ENCODE measurements at places on chromosomes 5 and 9.
A peak's percentile ranks its signal among the peaks of the same experiment; 100 is the strongest.

DNA sequence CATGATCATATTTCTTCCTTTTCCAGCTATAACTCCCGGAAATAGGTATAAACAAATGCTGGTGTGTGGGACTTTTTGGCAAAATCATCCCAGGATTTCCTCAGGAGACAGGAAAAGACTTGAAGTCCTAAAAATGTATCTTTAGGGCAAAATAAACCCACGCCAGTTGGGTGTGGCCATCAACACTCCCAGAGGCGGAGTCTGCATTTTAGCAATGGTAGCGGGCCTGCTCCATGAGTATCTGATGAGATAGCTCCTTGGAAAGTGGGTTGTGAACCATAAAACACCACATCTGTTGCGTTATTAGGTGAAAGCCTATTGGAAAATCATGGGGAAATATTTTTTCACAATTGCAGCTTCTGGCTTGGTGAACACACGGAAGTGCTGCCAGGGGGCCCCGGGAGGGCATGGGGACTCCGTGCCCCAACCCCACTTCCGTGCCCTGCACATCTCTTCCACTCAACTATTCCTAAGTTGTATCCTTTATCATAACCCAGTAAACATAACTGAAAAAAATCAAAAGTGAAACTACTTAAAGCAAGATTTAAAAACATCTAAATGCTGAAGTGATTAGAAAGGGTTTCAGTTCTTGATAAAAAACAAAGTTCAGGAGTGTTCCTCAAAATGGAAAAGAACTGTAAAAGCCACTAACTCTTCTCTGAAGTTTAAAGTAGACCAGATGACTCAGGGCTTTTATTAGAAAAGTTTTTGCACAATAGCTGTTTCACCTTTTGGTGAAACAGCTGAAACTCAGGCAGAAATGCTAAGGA is 111.2 kb downstream of the LRRC70 start:
- DNase-seq: no peak

GRCh38 chr9:106961623-106962022 is 98.7 kb downstream of the ZNF462 start:
- no peak for DNase-seq

- no peak for DNase-seq
These were observed 241.1 kb upstream of the ATP10B start for GRCh38 chr5:161093100-161093499.

DNA sequence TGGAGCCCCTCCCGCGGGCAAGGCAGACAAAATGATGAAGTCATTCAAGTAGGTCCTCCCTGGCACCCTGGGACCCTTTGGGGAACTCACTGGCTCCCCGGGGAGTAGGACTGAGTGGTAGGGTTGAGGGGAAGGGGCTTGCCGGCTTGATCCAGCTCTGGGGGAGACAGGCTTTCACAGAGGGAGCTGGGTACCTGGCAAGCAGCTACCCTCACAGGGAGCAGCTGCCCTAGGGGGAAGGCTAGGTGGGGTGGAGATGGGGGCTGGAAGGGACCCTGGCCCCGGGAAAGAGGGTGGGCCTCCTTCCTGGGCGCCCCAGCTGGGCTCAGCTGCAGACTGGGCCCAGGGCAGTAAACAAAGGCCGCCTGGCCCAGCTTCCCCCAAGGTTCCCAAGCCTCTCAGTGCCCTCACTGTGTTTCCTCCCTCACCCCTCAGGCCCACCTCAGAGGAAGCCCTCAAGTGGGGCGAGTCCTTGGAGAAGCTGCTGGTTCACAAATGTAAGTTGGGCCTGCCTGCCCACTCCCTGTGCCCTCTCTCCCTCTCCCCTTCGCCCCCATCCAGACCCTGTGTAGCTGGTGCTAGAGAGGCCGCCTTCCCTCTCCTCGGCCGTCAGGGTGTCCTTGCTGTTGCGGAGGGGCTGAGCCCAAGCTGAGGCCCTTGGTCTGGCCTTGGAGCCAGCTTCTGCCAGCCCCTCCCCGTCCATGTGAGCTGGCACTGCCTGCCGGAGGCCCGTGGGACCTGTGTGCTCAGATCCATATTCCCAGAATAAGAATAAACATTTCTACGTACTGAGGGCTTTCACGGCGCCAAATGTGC is 131.2 kb downstream of the RGS3 start:
- peak; percentile 28 for DNase-seq

GRCh38 chr5:177329883-177330282 is 18.2 kb upstream of the MXD3 start:
- no peak for DNase-seq

- no peak for DNase-seq
These were observed 1.6 kb downstream of the BSPRY start for GRCh38 chr9:113350937-113351336.

GRCh38 chr9:133704711-133705181 is 33.4 kb downstream of the SARDH start:
- no peak for DNase-seq

DNA sequence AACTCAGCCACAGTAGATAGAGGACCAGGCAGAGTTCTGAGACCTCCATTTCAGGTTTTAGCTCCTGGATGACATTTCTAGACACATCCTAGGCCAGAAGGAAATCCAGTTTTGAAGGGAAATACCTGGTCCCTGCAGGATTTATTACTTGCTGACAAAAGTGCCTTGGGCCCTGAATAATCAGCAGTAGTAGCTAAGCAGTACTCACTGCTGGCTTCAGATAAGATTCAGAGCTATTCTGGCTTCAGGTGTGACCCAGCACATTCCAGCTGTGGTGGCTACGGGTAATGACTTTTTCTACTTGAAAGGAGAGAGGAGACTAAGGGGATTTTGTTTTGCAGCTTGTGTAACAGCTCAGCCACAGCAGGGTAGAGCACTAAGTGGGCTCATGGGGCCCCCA is 34.0 kb downstream of the NDUFAF2 start:
- no peak for DNase-seq

DNA sequence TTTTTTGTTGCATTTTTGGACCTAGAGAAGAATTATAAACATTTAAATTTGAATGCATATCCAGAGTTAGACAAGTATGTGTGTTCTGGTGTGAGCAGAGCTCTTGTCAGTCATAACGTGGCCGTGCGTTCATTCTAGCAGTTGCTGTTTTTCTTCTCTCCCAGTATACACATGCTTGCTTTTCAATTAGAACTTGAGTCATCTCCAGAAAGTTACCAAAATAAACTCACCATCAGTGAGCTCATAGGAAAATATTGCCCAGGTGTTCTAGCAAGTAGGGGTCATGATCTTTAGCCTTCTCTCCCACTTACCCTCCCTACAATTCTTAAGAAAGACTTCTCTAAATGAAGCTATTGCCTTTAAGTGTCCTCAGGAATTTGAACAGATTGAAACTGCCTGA is 247.5 kb upstream of the TUT7 start:
- no peak for DNase-seq

GRCh38 chr5:17802256-17802655 is 168.0 kb downstream of the TAF11L14 start:
- peak; percentile 83 for DNase-seq

DNA sequence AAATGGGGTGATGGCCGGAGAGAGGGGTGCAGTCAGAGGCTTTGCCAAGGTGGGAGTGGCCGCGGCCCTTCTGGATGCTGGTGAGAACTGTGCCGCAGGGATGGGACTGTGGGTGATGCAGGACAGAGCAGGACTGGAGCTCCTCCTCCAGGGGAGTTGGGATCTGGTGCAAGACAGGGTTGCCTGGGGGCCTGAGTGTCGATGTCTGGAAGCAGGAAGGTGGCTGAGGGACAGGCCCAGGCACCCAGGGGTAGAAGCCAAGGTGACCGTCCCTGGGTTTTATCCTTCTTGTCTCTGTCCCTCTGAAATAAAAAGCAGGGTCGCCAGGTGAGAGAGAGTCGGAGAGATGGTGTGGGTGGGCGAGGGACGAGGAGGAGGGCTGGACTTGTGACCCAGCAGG is 89.1 kb upstream of the IER5L start:
- DNase-seq: no peak

GRCh38 chr5:38576961-38577684 is 20.7 kb upstream of the LIFR start:
- no peak for DNase-seq

GRCh38 chr5:33235304-33235703 is 205.5 kb upstream of the TARS1 start:
- DNase-seq: no peak

DNA sequence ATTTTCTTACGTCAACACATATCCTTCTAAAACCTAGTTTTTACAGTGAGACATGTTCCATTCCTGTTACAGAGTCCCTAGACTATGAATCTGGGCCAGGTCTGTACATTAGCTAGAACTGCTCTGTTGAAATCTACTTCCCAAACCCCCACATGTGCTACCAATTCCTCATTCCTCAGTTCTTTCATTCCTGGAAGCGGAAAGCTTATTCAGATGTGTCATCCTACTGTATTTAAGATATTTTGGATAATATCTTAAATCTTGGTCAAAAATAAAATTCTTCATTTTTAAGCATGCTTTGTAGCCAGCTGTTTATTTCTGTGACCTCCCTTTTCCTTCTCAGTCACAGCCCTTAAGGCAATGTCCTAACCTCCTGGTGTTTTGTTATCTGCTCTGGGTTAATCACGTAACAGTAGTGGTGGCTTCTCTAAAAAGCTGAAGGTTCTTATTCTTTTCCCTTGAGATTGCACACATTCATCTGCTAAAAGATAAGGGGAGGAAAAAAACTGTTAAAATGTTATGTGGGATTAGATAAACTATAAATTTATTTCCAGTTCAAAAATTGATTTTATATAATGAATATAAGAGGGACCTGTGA is 35.6 kb downstream of the GLRX start:
- DNase-seq: no peak

- no peak for DNase-seq
These were observed 2.2 kb downstream of the IDNK start for GRCh38 chr9:83625178-83625577.

DNA sequence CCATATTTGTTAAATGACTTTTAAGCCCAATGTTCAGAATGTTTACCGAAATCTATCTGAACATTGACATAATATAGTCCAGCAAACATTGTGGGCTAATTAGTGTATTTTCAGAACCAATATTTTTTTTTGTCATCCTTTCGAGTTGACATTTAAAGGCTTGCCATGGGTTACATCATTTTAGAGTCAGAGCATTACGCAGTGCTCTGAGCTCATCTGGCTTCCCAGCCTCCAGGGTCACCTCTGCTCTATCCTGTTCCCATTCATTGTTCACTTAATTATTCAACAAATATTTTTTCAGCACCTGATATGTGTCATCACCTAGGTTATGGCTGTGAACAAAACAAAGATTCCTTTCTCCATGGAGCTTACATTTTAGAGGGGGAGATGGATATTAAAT is 80.2 kb downstream of the SREK1 start:
- no peak for DNase-seq

DNA sequence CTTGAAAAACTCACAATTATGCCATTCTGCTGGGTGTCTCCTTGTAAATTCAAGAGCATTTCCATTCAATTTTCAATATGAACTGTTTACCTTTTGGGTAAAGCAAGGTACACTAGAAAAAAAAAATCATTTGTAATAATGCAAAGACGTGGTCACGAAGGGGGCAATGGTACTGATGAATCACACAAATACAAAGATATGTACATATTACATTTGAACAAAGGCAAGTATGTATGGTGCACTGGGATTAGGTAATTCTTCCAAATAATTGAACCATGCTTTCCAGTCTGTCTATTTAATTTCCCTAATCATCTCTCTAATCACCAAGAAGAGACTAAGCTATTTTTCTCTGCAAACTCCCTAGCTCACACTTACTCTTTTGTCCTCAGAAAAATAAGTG is 63.4 kb upstream of the RNF38 start:
- DNase-seq: no peak

Data from eye (tissue), 1 donor.